CD4-positive, CD25-positive, alpha-beta regulatory T cell (primary cell): ENCODE measurements at places on chromosomes 4 and X.

DNA sequence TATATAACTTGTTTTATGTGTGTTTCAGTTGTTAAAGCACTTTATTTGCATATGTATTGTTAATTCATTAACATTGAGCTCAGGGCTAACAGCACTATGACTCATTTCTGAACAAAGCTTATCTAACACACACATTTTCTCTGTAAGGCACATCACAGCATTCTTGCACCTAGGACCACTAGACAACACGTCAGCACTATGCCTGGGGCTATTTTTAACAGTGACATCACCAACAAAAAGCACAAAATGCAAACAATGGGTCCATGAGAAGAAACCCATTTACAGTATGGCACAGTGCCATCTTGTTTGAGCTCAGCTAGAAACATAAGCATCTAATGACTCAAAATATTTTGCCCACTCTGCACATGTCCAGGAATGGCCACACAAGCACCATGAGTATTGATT lies 124.4 kb downstream of the RELL1 start:
- no peaks in the 10 kb centered on the region for H3K4me1 ChIP-seq
- no peak overlapping the region for H3K27ac ChIP-seq
- no peak for DNase-seq
- H3K27me3 ChIP-seq = no peaks in the 10 kb centered on the region
- H3K4me3 ChIP-seq = no peak overlapping the region

GRCh38 chr4:185820146-185821028 lies 8.4 kb upstream of the SORBS2 start:
- no peaks in the 10 kb centered on the region for H3K27me3 ChIP-seq
- no peak for DNase-seq
- no peak overlapping the region for H3K4me3 ChIP-seq

- no peaks in the 10 kb centered on the region for H3K36me3 ChIP-seq
- no peaks in the 10 kb centered on the region for H3K27me3 ChIP-seq
- no peak for DNase-seq
- H3K27ac ChIP-seq = no peak overlapping the region
Measured at GRCh38 chr4:153427363-153428071, 38.6 kb upstream of the TMEM131L start.

GRCh38 chrX:100995469-100995868 lies 26.0 kb downstream of the ARL13A start:
- no peak overlapping the region for H3K27ac ChIP-seq
- no peaks in the 10 kb centered on the region for H3K4me1 ChIP-seq
- H3K27me3 ChIP-seq = no peaks in the 10 kb centered on the region
- peaks cover 6% of the 10 kb centered on the region for H3K36me3 ChIP-seq
- no peak for DNase-seq

DNA sequence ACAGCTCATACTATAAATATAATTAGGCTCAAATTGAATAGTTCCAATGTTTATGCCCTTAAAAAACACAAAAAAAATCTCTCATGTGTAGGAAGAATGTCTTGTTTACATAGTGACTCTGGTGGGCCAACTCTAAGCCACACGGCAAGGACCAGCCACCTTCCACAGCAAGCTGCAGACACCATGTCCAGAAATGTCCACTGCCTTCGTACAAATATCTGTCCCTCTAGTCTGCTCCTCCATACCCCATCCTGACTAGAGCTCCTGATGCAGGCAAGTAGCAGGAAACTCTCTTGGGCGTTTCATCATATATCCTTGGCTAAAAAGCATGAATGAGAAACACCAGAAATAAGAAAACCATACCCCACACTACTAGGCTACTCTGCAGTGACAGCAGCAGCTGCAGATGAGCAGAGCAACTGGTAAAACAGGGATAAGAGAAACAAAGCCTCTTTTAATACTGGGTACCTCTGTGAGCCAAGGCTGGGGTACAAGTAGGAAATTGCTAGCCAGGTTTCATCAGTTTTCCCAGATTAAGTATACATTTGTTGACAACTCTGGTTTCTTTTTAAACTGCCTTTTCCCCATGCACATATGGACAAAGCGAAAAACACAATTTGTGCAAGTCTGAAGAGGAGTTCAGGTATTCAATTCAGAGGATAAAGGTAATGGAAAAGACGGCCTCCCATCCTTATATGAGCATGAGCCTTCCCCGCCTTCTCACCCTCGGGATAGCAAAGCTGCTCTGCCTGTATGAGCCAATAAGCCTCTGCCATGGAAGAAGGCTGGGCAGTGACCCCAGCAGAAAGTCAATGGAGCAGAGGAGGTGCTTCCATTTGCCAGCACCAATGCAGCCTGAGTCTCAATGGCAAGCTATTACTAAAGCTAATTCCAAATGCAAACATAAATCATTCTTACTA lies 245.4 kb downstream of the DCLK2 start:
- DNase-seq = no peak
- no peak overlapping the region for H3K4me3 ChIP-seq
- H3K27ac ChIP-seq = no peak overlapping the region
- H3K4me1 ChIP-seq = no peaks in the 10 kb centered on the region
- peaks cover 22% of the 10 kb centered on the region for H3K36me3 ChIP-seq

GRCh38 chr4:186058253-186058979 lies 10.5 kb upstream of the TLR3 start:
- no peak overlapping the region for H3K4me3 ChIP-seq
- peaks cover 6% of the 10 kb centered on the region for H3K4me1 ChIP-seq
- H3K27me3 ChIP-seq = peaks cover 3% of the 10 kb centered on the region
